ENCODE measurements at places on chromosomes 12 and 14. TPM values are rescaled to one million over a fixed set of nuclear protein-coding genes. Genes with fewer than 3 reads are reported as not detected.

The MYO1H gene
- not detected for total RNA-seq

The IKZF4 gene
- 6.9 TPM for total RNA-seq

The MAP3K9 gene
- 10.7 TPM for total RNA-seq

The TIMELESS gene
- 7.3 TPM for total RNA-seq

The OTUB2 gene
- 3.3 TPM for total RNA-seq

The PHC1 gene
- total RNA-seq, result 34.7 TPM

The BCL11B gene
- 1.1 TPM for total RNA-seq

The WDR20 gene
- total RNA-seq, result 22.4 TPM

The E2F7 gene
- total RNA-seq, result 21.5 TPM

The MBD6 gene
- total RNA-seq, result 58.5 TPM

The PDE3A gene
- 1.7 TPM for total RNA-seq

The IL23A gene
- total RNA-seq, result 0.32 TPM

The KLHL33 gene
- 0.07 TPM for total RNA-seq

The FGF6 gene
- not detected for total RNA-seq

The PRIMA1 gene
- not detected for total RNA-seq

The GALNT9 gene
- total RNA-seq, result 2.7 TPM

The ANKRD9 gene
- 7.9 TPM for total RNA-seq

The OASL gene
- total RNA-seq, result 1.3 TPM

The GDF3 gene
- not detected for total RNA-seq

The PLEKHD1 gene
- 0.05 TPM for total RNA-seq

The GCH1 gene
- 2.4 TPM for total RNA-seq

The SLC17A8 gene
- not detected for total RNA-seq

The RNASE2 gene
- not detected for total RNA-seq

The L2HGDH gene
- 5.2 TPM for total RNA-seq

The NPFF gene
- total RNA-seq, result not detected

The NAA25 gene
- 35.2 TPM for total RNA-seq

The HOXC11 gene
- total RNA-seq, result not detected

The CLEC2D gene
- 4.7 TPM for total RNA-seq

The RND1 gene
- 2.2 TPM for total RNA-seq

The POTEM gene
- not detected for total RNA-seq
